ENCODE measurements at places on chromosomes 11 and 22.
A peak's percentile ranks its signal among the peaks of the same experiment; 100 is the strongest.

GRCh38 chr22:46018859-46019258 is 41.9 kb upstream of the WNT7B start:
- DNase-seq, result no peak

GRCh38 chr11:72238492-72239312 is 5.3 kb downstream of the PHOX2A start:
- no peak for DNase-seq

GRCh38 chr11:703506-703905 is 2.5 kb upstream of the EPS8L2 start:
- no peak for DNase-seq

GRCh38 chr11:17347676-17348075 is 3.9 kb upstream of the NCR3LG1 start:
- no peak for DNase-seq

DNA sequence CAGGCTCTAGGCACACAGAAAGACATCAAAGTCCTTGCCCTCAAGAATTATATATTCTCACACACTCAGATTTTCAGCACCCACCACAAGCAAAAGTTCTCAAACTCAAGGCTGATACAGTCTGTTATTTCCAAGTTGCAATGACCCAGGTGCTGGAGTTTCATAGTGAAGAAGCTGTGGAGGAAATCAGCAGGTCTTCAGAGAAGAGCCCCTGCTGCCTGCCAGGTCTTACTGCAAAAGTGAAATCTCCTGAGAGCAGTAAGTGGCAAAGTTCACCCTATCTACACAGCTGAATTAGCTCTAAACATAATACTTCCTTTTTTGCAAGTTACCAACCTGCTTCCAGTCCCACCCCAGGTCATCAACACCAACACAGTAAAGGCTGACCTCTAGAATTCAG is 64.6 kb downstream of the RPL27A start:
- no peak for DNase-seq

- DNase-seq, result no peak
These were observed 46.8 kb downstream of the PPP2R1B start for GRCh38 chr11:111719379-111719778.

DNA sequence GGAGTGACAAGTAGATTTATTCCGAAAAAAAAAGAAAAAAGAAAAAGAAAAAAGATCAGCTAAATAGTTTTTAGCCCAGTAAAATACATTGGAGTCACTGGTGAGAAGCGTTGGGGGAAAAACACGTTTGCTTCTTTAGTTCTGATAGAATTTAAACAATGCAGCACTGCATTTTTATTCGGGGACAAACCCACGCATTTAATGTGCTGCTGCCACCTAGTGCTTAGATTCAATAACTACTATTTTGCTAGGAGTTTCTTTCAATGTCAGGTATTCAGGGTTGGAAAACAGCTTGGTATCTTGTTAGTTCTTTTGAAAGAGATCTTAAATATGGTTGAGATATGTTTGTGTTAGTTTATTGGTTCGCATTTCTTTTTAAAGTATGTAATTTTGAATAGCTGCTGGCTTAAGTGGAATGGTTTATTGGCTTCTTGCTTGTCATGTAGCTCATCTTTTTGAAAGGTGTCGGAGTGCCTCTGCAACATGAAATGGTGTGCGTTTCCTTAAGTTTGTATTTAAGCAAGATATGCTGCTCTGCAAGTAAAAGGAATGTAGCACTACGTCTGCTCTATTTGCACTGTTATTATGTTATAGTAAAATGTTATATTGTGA is 41.9 kb downstream of the SVIP start:
- DNase-seq, result peak; percentile 40

DNA sequence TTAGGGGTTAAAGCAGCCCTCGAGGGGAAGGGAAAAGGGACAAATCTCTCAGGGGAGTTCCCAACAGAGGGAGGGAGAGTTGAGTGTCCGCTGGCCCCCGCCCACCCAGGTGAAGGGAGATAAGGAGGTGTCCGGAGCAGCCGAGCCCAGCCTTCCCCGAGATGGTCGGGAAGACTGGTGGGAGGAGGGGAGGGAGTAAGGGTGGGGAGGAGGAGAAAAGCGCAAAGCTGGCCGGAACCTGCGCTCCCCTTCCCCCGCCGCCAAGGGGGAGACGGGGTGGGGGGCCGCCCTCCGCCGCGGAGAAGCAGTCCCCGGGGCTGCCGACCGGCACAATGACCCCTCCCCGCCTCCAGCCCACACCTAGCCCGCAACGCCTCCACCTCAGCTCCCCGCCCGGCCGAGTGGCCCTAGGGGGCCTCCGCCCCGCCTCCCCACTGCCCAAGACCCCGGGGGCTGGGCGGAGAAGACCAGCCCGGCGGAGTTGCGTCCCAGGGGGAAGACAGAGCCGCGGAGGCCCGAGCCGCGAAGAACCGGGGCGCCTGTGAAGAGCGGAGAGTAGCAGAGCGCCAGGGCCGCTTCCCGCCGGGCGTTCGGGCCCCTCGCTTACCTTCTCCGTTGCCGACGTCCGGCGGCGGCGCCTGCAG is 479 bp downstream of the RSF1 start:
- no peak for DNase-seq

DNA sequence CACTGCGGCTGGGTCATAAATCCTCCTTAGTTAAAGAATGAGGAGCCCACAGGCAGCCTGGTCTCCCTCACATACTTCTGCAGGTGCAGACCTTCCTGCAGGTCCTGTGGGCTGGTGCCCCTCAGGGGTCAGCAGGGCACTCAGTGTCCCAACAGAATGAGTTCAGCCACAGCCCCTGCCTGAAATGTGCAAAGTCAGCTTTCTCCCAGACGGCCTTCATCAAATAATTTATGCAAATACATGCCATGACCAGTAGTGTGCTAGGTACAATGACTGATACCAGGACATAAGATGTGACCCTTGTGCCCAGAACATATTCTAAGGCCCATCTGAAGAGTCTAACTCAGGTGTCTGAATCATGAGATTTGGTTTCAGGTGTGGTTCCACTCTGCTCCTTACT is 703.4 kb downstream of the TBC1D22A start:
- no peak for DNase-seq

GRCh38 chr22:46026899-46027210 is 49.9 kb upstream of the WNT7B start:
- DNase-seq, result no peak

- no peak for DNase-seq
These were observed 1.0 kb downstream of the SYCE3 start for GRCh38 chr22:50561401-50562358.

DNA sequence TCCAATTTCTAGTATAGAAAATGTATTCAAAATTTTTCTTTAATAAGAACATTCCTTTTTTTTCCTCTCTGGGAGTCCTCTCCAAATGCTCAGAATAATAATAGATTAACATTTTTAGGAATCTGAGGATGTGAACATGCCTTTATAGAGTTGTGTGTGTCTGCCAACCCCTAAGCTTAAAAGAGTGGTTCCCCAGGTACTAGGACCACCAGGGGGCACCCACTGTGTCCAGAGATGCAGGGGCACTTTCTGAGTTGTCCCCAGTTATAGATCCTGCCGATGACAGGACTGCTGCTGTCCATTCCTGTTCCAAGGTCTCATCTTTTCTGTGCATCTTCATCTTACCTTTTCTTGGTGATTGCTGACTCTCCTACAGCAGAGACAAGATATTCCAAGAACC is 27.0 kb upstream of the MICAL2 start:
- no peak for DNase-seq

- no peak for DNase-seq
These were observed 18.6 kb downstream of the CCDC73 start for GRCh38 chr11:32775908-32776307.

DNA sequence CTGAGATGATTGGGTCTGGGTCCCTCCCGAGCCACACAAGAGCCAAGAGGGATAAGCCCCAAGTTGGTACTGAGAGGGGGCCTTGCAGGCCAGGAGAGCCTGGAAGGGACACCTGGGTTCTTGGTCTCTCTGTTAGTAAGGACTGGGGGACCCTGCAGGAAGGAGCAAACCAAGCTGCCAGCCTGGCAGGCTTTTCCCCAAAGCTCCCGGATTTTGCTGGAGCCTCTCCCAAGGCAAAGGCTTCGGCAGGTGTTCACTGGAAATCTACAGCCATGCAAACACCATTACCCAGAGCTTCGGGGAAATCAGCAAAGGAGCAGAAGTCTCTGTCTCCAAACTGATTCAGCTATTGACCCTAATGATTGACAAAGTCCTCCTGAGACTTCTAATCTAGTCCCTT is 527.9 kb downstream of the BUD13 start:
- DNase-seq, result no peak

DNA sequence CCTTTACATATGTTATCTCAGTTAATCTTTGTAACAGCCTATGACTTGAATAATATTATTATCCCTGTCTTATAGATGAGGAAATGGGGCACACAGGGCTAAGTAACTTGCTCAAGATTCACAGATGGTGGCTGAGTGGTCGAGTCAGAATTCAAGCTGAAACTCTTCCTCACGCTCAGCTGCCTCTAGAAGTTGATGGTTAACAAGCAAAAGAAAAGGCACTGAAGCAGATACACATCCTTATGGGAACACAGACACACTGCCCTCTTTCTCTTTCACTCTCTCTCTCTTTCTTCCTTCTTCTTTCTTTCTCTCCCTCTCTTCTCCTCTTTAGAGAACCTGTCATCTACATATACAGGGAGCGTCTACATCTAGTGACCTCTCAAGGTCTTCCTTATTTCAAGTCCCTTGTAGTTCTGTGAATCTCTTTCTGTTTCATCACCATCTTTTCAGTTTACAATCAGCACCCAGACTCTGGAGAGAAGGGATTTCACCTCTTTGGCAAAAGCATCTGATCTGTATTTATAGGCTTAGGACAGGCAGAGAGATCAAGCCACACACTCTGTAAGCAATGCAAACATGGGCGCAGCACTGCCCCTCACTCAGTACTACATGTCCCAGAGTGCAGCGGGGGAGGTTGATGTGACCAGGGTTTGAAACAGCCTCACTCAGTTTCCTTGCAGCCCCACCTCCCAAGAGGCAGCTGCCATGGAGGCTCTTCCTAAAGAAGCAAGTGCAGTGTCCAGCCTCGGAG is 75.7 kb downstream of the GRAMD1B start:
- no peak for DNase-seq

DNA sequence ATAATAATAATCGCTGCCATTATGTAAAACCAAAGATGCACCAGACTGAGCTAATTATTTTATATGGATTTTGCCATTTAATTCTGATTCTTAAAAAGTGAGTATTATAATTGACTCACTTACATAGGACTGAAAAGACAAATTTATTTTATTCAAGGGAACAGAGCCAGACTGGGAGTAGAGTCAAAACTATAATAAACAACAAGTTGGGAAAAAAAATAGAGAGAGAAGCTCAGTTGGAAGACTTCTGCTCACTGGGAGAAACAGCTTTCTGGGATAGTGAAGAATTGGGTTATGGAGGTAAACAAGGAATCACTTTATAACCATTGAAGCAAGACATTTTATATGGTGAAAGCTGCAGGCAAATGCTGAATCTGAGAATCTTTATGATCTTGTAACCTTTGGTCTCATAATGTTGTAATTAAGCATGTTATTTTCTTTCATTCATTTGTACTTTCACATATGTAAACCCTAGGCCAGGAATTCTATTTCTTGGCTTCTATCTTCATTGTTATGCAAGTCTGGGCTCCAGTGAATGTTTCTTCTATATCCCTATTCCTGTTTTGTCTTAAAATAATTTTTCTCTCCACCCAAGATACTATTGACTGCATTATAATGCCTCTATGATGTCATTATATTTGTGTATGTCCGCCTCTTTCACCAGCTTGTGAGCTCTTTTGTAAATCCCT is 725.3 kb upstream of the CCDC179 start:
- no peak for DNase-seq

DNA sequence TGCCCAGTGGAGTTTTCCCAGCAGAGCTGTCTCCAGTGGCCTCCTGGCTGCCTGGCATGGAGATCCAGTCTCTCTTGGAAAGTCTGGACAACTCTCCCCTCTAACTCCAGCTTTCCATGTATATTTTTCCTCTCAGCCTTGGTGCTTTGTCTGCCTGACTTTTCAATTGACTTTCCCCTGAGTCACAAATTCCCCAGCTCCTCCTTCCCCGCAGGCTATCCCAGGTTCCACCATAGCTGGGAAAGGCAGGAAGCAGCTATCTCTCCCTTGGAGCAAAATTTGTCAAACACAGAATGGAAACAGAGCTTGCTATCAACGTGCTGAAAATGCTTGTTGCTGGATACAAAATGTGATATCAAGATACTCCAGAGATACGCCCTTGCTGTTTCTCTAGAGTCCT is 384.8 kb downstream of the TMEM135 start:
- DNase-seq, result no peak

All from CD4-positive, alpha-beta memory T cell (primary cell).